ENCODE measurements at places on chromosomes 4 and X.

DNA sequence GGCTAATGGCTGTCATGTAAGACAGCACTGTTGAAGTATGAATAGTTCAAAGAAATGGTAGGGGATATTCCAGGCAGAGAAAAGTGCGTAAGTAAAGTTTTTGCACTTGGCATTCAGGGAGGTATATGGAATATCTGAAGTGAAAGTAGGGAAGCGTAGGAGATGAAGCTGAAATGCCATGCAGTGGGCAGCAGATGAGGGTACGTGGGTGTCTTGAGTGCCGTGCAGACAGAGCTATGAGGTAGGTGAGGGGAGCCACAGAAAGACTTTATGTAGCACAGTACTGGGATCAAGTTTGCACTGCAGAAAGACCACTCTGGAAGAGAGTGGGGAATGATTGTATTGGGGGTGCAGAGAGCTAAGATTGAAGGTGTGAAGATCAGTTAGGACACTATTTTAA is 5.2 kb upstream of the SCD5 start:
- no peak for DNase-seq

- DNase-seq: no peak
Observed at GRCh38 chrX:77768787-77769186, 17.2 kb downstream of the ATRX start.

DNA sequence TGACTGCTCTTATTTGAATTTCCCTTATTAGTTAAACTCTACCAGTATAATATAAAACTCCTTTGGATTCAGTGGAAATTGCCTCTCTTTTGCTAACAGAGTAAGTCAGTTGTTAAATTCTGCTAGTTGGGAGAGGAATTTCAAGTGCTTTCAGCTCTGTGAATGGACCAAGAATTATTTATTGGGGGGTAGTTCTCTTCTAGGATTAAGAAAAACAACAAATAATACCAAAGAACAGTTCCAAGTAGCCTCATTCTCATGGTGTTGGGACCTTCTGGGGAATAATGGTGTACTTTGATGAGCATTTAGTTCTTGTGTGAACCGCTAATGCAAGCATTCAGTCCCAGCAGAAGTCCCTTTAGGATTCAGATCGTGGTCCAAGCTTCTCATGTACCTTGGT is 11.6 kb downstream of the SPARCL1 start:
- no peak for DNase-seq

DNA sequence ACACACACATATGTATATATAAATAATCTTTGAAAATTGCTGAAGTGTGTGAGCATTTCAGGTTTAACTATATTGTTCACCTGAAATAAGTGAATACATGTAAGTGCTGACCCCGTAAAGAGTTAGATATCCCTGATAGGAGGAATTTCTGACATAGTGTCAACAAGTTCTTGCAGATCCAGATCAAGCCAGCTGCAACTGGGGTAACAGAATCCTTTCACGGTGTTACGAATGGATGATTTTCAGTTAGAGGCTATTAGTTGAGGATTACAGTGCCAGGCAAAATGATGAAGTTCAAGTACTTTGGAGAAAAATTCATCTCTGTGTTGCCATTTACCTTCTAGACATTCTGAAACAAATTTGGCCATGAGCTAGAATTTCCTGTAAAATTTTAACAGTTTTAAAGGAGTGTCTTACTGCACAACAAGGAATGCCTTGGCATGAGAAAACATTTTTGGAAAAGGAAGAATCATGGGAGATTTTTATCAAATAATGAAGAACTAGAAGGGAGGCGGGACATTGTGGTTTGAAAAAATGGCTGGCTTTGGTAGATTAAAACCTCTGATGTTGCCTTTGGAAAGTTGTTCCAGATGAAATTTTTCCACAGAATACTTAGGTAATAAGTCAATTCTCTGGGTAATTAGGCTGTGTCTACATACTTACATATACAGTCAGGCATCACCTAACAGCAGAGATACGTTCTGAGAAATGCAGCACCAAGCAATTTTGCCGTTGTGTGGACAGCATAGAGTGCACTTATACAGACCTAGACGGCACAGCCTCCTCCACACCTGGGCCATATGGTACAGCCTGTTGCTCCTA is 84.4 kb upstream of the FAT1 start:
- DNase-seq: no peak

GRCh38 chrX:75784680-75785491 is at the start of gene MAGEE2:
Gene MAGEE2, minus strand, starts transcription at chrX:75785254. Its CDS starts 203 bp downstream, at chrX:75785051.
- no peak for DNase-seq

DNA sequence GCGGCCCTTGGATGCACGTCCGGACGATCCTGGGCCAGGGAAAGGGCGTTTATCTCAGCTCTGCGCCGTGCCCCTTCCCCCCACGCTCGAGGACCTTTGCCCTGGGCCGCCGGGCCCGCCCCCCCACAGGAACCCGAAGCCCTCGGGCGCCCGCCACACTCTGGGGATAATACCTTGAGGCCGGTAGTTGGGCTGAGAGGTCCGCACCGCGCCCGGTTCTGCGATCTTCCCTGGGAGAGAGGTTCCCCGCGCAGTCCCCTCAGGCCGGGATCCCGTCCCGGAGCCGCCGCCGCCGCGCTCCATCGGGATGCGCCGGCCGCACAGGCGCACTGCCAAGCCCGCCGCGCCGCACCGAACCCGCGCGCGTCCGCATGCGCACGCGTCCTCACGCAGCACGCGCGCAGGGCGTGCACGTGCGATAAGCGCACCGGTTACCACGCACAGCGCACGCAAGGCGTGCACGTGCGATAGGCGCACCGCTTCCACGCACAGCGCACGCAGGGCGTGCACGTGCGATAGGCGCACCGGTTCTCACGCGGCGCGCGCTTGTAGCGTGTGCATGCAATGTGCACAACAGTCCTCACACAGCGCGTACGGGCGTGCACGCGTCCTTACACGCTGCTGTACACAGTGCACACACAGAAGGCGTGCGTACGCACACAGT is at the start of gene MAP7D2:
Gene MAP7D2 (minus strand): TSS at position 331 of the 664 bp plus-strand sequence. CDS start 28 bp downstream, at position 303.
- DNase-seq: no peak
